ENCODE measurements at places on chromosomes 1 and 21. TPM values are rescaled to one million over a fixed set of nuclear protein-coding genes. Genes with fewer than 3 reads are reported as not detected.

DNA sequence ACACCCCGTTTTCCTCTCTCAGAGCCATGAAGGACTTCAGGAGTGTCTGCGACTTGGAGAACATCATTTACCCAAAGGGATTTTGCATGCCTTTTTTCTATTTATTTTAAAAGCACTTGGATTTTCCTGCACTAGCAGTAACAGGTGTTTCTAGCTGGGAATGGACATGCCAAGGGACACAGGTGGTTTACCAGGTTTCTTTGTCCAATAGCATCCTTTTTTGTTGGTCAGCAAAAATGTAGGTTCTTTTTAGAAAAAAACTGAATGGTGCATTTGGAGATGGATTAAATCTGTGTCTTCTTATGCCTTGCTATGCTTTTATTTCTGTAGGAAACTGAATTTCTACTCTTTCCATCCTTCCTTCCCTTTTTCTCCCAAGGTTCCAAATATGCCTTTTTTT lies 132.8 kb upstream of the COL6A1 start:
- H3K4me3 ChIP-seq: no peak overlapping the region
- no peak overlapping the region for H3K27ac ChIP-seq
- H3K36me3 ChIP-seq: no peaks in the 10 kb centered on the region
- no peaks in the 10 kb centered on the region for H3K27me3 ChIP-seq
- H3K4me1 ChIP-seq: peaks cover 8% of the 10 kb centered on the region
- no peak for DNase-seq

GRCh38 chr1:188365874-188366273 lies 1537.1 kb downstream of the PLA2G4A start:
- peaks cover 3% of the 10 kb centered on the region for H3K4me1 ChIP-seq
- no peak overlapping the region for H3K4me3 ChIP-seq
- no peak overlapping the region for H3K27ac ChIP-seq
- no peaks in the 10 kb centered on the region for H3K36me3 ChIP-seq
- DNase-seq: no peak

The ETNK2 gene
- total RNA-seq: 69.8 TPM

DNA sequence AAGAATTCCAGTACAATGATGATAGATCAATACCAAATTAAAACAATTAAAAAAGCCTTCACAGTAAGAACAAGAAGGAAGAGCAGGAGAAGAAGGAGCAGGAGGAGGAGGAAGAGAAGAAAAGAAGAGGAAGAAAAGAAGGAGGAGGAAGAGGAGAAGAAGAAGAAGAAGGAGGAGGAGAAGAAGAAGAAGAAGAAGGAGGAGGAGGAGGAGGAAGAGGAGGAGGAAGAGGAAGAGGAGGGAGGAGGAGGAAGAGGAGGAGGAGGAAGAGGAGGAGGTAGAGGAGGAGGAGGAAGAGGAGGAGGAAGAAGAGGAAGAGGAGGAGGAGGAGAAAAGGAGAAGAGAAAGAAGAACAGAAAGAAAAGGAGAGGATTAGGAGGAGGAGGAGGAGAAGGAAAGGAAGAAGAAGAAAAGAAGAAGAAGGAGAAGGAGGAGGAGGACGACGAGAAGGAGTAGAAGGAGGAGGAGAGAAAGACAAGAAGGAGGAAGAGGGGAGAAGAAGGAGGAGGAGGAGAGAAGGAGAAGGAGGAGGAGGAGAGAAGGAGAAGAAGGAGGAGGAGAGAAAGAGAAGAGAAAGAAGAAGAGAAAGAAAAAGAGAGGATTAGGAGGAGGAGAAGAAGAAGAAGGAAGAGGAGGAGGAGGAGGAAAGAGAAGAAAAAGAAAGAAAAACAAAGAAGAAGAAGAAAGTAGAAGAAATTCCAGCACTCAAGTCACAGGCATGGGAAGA lies 68.5 kb upstream of the GRIK3 start:
- H3K27me3 ChIP-seq: no peaks in the 10 kb centered on the region
- no peak for DNase-seq
- no peaks in the 10 kb centered on the region for H3K4me1 ChIP-seq
- H3K27ac ChIP-seq: no peak overlapping the region

GRCh38 chr1:168473126-168473525 lies 70.7 kb downstream of the XCL2 start:
- H3K27me3 ChIP-seq: no peaks in the 10 kb centered on the region
- H3K4me3 ChIP-seq: no peak overlapping the region
- no peak overlapping the region for H3K27ac ChIP-seq
- no peaks in the 10 kb centered on the region for H3K4me1 ChIP-seq

GRCh38 chr21:32048353-32048752 lies 175.5 kb downstream of the HUNK start:
- no peak overlapping the region for H3K4me3 ChIP-seq
- no peaks in the 10 kb centered on the region for H3K27me3 ChIP-seq

The NEXN gene
- 20.1 TPM for total RNA-seq

- no peaks in the 10 kb centered on the region for H3K36me3 ChIP-seq
- H3K4me3 ChIP-seq: no peak overlapping the region
- H3K27me3 ChIP-seq: no peaks in the 10 kb centered on the region
- DNase-seq: no peak
- H3K4me1 ChIP-seq: peaks cover 34% of the 10 kb centered on the region
- H3K27ac ChIP-seq: no peak overlapping the region
Observed at GRCh38 chr1:203328714-203329122, 22.2 kb downstream of the FMOD start.

DNA sequence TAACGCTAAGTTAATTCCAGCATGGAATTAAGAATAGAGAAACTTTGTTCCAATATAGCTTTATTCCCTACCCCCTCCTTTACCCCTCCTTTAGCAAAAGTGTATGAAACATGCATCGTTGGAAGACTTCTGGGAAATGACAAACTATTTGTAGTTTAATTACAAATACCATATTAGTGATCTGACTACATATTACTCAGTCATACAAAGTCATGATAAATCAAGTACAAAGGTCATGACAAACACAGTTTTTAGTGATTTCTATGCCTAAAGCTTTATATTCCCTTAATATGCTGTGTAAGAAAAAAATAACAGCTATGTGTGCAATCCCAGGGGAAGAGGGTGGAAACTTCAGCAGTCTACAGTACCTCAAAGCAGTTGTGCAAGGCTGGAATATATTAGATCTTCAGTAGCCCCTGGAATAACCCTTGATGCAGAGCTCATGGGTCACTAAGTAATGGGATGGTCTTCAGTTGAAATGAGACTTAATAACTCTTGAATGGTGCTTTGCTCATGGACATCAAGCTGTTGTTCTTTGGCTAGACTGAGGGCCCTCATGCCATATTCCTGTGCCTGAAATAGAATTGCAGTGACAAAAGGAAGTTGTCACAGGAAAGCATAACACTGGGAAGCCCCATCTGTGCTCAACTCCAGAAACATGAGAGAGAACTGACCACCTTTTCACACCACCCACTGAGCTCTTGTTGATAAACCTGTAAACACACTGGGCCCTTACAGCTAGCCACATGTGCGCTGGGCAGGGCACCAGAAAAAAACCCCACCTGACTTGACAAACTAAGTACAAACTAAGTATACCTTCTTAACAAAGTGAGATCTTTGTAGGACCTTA lies 25.3 kb downstream of the ZMYND12 start:
- H3K4me1 ChIP-seq: no peaks in the 10 kb centered on the region
- no peak overlapping the region for H3K4me3 ChIP-seq
- no peaks in the 10 kb centered on the region for H3K27me3 ChIP-seq
- no peaks in the 10 kb centered on the region for H3K36me3 ChIP-seq
- no peak overlapping the region for H3K27ac ChIP-seq
